ENCODE measurements at places on chromosomes 2 and 18.

GRCh38 chr18:52288403-52289004, 51.5 kb upstream of the DCC start:
- H3K36me3 ChIP-seq, result no peaks in the 10 kb centered on the region
- no peak for DNase-seq
- H3K4me3 ChIP-seq, result no peak overlapping the region
- H3K27ac ChIP-seq, result no peak overlapping the region

DNA sequence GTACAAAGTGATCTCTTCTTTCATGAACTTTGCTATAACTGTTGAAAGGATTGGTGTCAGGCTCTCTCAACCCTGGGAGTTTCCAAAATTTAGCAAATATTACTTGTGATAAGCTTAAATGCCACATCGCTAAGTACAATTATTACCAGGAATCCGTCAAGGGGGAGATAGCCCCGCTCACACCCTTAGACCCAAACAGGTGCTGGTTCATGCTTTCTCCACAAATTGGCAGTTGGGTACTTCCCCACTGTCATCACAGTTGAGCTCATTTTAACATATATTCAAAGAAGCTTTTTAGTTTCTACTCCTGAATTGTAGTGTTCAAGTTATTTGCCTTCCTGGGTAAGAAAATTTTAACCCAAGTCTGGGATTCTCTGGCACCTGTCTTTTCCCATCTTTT, 29.8 kb upstream of the EPB41L5 start:
- no peaks in the 10 kb centered on the region for H3K27me3 ChIP-seq
- H3K4me3 ChIP-seq, result no peak overlapping the region
- no peak overlapping the region for H3K27ac ChIP-seq

GRCh38 chr18:54506516-54507261, 84.4 kb upstream of the DYNAP start:
- DNase-seq, result no peak
- H3K36me3 ChIP-seq, result no peaks in the 10 kb centered on the region
- H3K4me3 ChIP-seq, result no peak overlapping the region
- no peak overlapping the region for H3K27ac ChIP-seq
- H3K27me3 ChIP-seq, result peaks cover 5% of the 10 kb centered on the region

DNA sequence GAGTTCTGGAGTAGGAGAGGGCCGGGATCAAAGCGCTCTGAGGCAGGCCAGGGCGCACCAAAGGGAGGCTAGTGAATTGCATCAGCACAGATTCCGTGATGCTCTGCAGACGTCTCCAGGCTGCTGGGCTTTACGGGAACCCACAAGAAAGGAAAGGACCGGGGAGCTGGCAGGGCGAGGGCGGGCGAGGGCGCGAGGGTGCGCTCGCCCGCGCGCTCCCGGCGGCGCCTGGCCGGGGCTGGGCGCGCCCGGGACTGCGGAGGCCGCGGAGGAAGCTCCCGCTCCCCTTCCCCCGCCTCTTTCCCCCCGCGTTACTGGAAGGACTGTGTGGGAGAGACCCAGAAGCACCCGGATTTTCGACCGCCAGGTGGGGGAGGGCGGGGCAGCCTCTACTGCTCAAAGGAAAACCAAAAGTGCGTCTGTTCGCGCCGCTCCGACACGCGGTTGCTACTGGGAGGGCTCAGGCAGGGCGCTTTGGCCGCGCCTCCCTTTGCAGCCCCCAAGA, 2.4 kb upstream of the FOSL2 start:
- peaks cover 1% of the 10 kb centered on the region for H3K27me3 ChIP-seq
- peak overlapping the region; percentile 96 for H3K27ac ChIP-seq
- peak; percentile 58 for DNase-seq
- no peaks in the 10 kb centered on the region for H3K36me3 ChIP-seq
